MM.1S (cell line): ENCODE measurements at places on chromosomes 6 and 20.

- H3K27me3 ChIP-seq, result no peaks in the 10 kb centered on the region
- DNase-seq, result no peak
- no peak overlapping the region for H3K27ac ChIP-seq
- H3K4me3 ChIP-seq, result no peak overlapping the region
- no peaks in the 10 kb centered on the region for H3K4me1 ChIP-seq
These were observed 1066.8 kb upstream of the CITED2 start for GRCh38 chr6:140441256-140441655.

DNA sequence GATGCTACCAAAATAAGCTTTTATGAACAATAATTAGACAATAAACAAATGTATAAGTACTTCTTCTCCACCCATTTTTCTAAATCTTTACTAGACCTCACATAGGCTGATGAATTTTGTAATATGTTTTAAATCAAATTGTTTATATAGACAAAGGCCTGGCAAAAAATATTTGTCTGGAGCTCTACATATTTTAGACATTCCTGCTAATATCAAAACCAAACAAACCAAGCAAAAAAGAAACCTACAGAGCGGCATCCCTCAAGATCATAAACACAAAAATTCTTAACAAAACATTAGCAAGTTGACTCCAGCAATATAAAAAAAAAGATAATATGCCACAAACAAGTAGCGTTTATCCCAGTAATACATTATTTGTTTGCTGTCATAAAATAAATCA, 87.2 kb downstream of the ADAT2 start:
- H3K27me3 ChIP-seq, result no peaks in the 10 kb centered on the region
- no peak overlapping the region for H3K27ac ChIP-seq
- no peak for DNase-seq
- H3K4me3 ChIP-seq, result no peak overlapping the region
- H3K36me3 ChIP-seq, result no peaks in the 10 kb centered on the region

- H3K27me3 ChIP-seq, result no peaks in the 10 kb centered on the region
- no peaks in the 10 kb centered on the region for H3K36me3 ChIP-seq
- no peak overlapping the region for H3K27ac ChIP-seq
- no peak overlapping the region for H3K4me3 ChIP-seq
- no peak for DNase-seq
These were observed 33.0 kb upstream of the ADGRF1 start for GRCh38 chr6:47075168-47075567.

DNA sequence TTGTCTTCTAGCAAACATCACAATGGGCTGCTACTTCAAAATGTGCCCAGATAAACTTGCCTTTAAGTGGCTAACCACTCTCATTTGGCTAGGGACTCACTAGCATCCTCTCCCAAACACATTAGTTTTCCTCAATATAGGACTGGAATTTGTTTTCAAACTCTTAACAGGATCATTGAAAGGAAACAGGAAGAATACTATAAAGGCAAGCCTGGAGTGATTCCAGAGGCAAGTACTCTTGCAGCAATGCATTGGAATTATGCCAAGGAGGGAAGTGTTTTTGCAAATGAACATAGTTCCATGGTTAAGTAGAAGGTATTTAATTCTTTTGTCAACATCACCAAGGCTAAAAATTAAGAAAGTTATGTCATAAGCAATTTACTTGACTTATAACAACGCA, 12.2 kb downstream of the EPHA7 start:
- DNase-seq, result no peak
- H3K36me3 ChIP-seq, result no peaks in the 10 kb centered on the region
- no peaks in the 10 kb centered on the region for H3K27me3 ChIP-seq
- H3K4me1 ChIP-seq, result no peaks in the 10 kb centered on the region
- no peak overlapping the region for H3K27ac ChIP-seq
